ENCODE measurements at places on chromosomes 6 and 20. TPM values are rescaled to one million over a fixed set of nuclear protein-coding genes. Genes with fewer than 3 reads are reported as not detected.

DNA sequence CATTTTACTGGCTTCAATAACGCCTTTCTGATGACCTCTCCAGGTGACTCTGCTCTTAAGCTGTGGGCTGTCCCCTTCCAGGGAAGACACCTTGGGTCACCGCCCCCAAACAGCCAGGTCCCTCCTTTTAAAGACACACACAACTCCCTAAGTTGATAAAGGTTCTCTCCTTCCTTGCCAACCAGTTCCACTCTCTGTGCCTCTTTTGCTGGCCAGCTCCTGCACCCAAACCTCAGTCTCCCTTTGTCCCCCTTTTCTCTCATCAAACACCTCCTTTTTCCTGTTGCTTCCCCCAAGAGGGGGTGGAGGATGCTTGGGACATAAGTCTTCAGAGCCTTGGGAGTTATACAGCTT, 1.0 kb downstream of the NCOA6 start:
- peak; percentile 69 for DNase-seq

GRCh38 chr6:97059473-97059872, 134.9 kb downstream of the KLHL32 start:
- DNase-seq: peak; percentile 22

- DNase-seq: no peak
Observed at GRCh38 chr20:24609757-24610156, 140.3 kb downstream of the SYNDIG1 start.

DNA sequence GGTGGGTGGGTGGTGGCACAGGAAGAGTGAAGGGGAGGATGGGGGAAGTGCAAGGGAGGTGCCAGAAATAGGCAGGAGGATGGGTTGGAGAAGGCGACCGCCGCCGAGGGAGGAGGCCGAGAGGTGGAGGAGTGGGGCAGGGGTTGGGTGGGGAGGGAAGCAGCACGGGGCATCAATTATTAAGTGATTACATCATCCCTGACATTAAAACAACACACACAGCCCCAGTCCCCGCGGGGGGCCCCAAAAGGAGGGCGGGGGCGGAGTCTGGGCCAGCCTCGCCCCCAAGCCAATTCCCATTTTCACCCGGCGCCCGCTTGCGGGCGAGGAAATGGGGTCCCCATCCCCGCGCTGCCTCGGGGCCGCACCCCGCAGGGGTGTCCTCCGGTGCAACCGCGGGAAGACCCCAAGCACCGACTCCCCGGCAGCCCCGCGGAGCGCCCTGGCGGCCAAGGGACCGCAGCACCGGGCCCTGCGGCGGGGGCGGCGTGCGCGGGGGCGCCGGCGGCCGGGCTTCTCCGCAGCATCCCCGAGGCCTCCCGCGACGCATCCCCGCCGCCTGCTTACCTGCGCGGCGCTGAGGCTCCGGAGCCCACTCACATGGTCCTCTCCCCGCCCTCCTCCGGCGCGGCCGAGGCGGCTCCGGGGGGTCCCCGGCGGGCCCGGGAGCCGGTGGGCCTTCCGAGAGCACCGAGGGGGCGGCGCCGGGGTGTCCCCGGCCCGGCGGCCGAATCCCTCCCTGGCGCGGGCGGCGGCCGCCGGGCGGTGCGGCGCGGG, 663 bp downstream of the FYN start:
- DNase-seq: peak; percentile 69

- no peak for DNase-seq
Observed at GRCh38 chr20:22924046-22924737, 110.9 kb upstream of the SSTR4 start.

DNA sequence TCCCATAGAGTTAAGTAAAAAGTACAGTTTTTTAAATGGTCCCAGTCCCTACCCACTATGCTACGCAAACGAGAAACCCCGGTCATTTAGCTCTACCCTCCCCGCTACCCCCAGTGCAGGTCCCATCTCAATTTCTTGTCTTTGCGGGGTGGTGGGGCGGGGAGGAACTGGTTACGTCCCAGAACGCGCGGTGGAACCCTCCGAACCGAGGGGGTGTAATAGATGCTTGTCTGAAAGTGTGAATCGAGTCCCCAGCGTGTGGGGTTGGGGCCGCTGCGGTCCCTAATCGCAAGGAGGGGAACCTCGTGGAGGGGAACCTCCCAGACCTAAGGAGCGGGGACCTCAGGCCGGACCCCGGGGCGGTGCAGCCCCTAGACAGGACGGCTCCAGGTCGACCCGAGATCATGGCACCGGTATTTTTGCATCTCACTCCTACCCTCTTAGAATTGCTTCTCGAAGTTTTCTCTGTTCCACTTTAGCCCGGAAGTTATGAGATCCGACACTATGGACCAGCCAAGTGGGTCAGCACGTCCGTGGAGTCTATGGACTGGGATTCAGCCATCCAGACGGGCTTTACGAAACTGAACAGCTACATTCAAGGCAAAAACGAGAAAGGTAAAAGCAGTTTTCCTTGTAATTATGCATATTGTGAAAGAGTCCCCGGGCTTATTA, 779 bp downstream of the HEBP2 start:
- peak; percentile 39 for DNase-seq

EEF1A2 gene
- 0.36 TPM for total RNA-seq

GRCh38 chr6:43505718-43506117, 4.4 kb downstream of the LRRC73 start:
- DNase-seq: no peak
